ENCODE measurements at places on chromosomes 2 and 18.

- no peak for DNase-seq
Observed at GRCh38 chr2:215407590-215408264, 28.1 kb downstream of the FN1 start.

DNA sequence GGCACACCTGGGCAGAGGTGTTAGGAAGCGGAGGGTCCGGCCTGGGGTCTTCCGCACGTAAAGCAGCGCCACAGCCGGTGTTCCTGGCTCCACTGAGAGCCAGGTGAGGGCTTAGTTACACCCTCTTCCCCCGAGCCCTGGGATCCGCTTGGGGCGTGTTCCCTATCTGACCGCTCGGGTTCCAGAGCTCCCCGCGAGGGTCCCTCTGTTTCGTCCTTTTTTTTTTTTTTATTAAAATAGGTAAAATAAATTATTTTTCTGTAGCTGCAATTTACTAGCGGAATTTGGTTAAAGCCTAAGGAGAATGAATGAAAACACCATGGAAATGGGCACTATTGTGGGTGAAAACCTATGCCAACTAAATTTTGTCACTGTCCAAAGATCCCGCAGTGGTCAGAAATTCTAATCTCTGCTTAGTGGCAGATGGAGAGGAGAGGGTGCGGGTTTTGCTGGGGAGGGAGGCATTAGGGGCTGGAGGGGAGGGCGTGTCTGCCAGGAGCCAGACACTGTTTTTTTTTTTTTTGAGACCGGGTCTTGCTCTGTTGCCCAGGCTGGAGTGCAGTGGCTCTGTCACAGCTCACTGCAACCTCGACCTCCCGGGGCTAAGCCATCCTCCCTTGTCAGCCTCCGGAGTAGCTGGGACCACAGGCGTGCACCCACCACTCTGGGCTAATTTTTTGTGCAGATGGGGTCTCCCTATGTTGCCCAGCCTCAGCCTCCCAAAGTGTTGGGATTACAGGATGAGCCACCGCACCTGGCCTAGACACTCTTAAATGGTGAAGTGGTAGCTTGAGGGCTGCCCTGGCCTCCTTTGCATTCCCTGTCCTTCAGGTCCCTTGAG is 834 bp downstream of the PDCL3 start:
- no peak for DNase-seq

DNA sequence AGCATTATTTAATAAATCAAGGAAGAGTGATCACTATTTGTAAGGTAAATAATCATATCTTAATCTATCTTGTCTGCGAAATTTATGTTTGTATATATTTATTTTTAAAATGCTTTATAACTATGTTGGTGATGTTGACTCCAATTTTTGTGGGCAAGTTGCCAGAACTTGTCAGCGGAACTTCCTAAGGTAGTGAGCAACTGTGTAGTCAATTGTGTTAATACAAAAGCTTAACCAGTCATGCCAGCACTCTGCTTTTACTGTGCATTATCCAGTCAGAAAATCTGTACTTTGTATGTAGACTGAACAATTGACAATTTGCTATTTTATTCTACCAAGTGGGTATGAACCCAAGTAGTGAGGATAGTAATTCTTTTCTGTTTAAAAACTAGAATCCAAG is 61.9 kb upstream of the RND3 start:
- DNase-seq: no peak

DNA sequence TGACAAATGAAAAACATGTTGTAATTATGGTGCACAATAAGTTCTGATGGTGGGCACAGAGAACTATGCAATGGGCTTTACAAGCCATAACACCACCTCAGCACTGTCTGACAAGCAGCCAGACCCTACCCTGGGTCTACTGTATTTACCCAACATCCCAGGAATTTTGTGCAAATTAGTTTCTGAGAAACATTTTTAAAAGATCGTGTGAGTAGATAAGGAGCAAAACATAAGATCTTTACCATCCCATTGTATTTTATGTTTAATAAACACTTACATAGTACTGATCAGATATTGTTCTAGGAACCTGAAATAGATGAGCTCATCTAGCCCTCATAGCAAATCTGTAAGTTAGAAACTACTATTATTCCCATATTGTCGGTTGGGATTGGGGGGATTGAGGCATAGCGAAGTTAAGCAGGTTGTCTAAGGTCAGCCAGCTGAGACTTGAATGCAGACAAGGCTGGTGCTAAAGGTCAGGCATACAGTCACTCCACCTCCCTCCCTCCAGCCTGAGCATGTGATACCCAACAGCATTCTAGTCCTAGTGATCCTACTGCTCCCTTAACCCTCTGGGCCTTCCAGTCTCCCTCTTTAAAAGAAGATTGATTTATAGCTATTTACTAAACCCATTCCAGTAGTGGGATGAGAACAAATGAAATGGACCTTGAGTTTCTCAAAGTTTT is 67.4 kb upstream of the STAM2 start:
- DNase-seq: no peak

- no peak for DNase-seq
Observed at GRCh38 chr2:199851501-199851810, 464 bp upstream of the FTCDNL1 start.

- no peak for DNase-seq
Observed at GRCh38 chr18:60149316-60149715, 223.3 kb downstream of the MC4R start.

Measured in T-cell (primary cell).